Tongue (tissue), 3 donors: ENCODE measurements at places on chromosomes 5 and 9.

DNA sequence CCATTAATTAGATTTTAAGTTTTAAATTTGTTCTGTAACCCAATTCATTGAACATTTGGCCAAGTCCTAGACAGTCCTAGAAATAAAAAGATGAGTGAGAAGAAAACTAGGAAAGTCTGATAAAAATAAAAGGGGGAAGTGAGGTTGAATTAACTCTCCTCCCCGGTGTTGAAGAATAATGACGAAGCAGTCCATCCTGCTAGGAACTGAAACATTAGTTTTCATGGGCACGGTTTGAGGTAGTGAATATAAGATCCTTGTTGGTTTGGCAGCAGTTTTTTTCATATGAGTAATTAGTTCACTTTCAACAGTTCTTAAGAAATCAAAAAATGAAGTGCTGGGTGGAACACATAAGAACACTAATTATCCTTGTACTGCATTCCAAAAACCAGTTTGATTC, 103.1 kb downstream of the MTREX start:
- no peak for DNase-seq

GRCh38 chr9:105554042-105554441, 3.9 kb upstream of the FKTN start:
- DNase-seq: no peak

- peak; percentile 33 for DNase-seq
Measured at GRCh38 chr5:145946112-145946861, 9.9 kb downstream of the SH3RF2 start.

- DNase-seq: no peak
Measured at GRCh38 chr5:109837231-109837861, 147.6 kb downstream of the MAN2A1 start.

GRCh38 chr5:80711938-80712337, 57.2 kb upstream of the DHFR start:
- peak; percentile 12 for DNase-seq

DNA sequence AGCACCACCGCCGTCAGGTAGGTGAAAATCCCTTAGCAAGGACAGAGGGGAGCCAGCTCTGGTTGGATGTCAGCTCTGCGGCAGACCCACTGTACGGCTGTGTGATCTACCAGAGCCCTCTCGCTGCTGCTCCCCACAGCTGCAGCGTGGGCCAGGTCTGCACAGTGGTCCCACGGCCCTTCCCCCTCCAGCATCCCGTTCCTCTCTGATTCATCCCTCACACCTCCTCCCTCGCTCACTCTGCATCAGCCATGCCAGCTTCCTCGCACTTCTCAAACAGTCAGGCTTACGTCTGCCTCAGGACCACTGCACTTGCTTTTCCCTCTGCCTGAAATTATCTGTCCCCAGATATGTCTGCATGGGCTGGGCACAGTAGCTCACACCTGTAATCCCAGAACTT, 26.6 kb upstream of the CFAP157 start:
- no peak for DNase-seq

- DNase-seq: peak; percentile 14
Measured at GRCh38 chr5:5139777-5140478, at the start of gene ADAMTS16. TSS of gene ADAMTS16 (plus strand) at chr5:5140330. CDS start at chr5:5140468, 138 bp downstream.

DNA sequence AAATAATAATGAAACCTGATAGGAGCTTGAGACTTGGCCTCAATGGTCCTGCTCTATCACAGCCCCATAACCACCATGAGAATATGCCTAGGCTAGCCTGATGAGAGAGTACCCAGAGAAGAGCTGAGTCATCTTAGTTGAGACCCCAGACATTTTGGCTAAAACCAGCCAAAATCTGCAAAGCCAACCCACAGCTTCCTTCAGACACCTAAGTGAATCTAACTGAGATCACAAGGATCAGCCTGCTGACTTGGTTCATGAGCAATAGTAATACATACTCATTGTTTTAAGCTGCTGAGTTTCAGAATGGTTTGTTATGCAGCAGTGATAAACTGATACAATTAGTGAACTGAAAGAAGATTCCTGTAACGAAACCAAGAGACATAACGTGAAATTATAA, 473.7 kb upstream of the PTGER4 start:
- no peak for DNase-seq

- DNase-seq: peak; percentile 94
Measured at GRCh38 chr5:97119007-97119390, 23.4 kb downstream of the LIX1 start.

- no peak for DNase-seq
Measured at GRCh38 chr9:85971731-85972130, 30.8 kb downstream of the NAA35 start.

- DNase-seq: peak; percentile 49
Measured at GRCh38 chr5:95238560-95239325, 46.2 kb downstream of the MCTP1 start.

DNA sequence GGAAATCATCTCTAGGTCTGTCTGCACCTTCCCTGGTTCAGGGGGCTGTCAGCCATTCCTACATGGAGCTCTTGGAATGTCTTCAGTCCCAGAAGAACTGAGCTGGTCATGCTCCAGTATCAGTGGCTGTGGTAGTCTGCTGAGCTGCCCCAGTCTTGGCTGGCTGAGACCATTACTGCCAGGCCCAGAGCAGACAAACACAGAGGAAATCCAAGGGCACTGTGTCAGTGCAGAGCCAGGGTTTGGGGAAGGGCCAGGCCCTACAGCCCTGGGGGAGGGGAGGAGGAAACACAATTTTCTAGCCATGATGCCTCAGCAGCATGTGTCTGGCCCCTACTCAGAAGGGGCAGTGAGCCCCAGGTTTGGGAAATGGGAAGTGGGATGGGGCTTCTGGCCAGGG, 58.4 kb downstream of the ARHGEF37 start:
- DNase-seq: no peak
